MCF 10A (cell line): ENCODE measurements at places on chromosomes 5 and 9.

DNA sequence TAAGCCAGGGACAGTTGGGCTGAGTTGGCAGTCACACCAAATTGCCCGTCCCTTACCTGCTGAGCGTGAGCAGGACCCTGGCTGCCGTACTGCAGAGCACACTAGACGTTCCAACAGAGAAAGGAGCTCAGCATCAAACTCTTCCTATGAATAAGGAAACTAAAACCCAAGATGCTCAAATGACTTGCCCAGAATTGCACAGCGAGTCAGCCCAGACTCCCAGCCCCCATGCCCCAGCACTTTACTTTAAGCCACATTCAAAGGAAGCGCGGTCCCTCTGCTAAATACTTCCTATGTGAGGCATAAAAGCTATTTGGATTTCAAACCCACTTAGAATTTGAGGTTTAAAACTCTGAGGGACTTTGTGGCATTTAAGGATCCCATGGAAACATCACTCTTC lies 23.9 kb downstream of the PAX5 start:
- no peak overlapping the region for H3K27ac ChIP-seq
- H3K4me3 ChIP-seq, result no peak overlapping the region
- DNase-seq, result no peak
- no peaks in the 10 kb centered on the region for H3K36me3 ChIP-seq

GRCh38 chr5:178113141-178113787 lies at the start of gene N4BP3:
Gene N4BP3 (plus strand): TSS chr5:178113532. CDS start chr5:178119584, 6,052 bp downstream.
- H3K4me3 ChIP-seq, result peak within 1 kb of the TSS; percentile 74
- H3K27ac ChIP-seq, result peak within 1 kb of the TSS; percentile 29
- DNase-seq, result peak; percentile 57

DNA sequence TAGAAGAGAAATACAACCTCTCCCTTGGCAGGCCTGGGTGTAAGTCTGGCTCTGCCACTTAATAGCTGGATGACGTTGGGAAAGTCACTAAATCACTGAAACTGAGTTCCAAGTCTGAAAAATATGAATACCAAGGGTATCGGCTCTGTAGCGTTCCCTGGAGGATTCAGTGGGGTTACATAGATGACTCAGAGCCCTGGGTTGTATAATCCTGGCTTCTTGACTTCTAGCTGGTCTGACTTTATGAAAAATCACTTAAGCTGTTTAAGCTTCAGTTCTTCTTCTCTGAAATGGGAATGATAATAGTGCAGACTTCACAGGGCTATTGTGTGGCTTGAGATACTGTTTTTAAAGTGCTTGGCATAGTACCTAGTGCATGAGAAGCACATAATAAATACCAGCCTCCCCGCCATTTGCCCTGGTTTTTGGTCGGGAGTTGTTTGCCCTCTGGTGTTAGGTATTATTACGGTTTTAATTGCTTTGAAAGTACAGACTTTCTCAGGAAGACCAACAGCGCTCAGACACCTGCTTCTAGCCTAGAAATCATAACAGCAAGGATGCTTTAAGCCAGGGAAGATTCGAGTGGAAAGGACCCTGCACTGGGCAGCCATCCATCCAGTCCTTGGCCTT lies 43.0 kb downstream of the CYFIP2 start:
- peaks cover 15% of the 10 kb centered on the region for H3K36me3 ChIP-seq
- peak; percentile 21 for DNase-seq
- H3K27me3 ChIP-seq, result no peaks in the 10 kb centered on the region
- no peaks in the 10 kb centered on the region for H3K4me1 ChIP-seq

DNA sequence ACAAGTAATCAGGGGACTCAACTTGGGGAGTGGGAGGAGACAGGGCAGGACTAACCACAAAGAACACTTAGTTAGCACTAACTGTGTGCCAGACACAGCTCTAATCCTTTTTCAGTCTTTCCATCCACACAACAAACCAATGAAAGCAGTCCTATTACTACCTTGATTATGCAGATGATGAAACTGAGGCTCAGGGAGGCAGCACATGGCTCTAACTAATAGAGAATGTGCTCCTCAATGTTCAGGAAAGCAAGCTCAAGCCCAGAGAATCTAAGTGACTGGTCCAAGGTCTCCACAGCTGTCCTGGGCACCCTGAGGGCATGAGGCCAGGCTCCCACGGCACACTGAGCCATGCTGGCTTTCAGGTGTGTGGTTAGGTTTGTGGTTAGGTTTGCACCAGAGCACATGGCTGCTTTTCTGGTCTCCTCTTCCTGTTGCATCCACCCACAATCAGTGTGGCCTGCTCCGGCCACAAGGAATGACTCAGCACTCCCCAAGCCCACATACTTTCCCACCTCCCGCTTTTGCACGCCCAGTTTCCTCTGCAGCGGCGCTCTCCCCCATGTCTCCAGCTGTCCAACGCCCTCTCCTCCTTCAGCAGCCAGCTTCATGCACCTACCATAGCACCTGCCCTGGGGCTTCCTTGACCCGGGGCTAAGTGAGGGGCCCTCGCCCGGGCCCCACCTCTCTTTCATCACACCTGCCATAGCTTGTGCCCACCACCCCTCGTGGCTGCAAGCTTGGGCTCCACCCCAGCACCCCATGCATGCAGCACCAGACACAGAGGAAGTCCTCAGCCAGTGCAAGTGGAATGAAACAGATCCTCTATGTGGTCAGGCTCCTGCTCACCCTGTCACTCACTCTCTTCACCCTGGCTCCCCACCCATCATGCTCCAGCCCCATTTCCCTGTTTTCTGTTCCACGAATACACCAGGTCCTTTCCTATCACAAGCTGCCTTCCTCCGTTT lies 133.1 kb downstream of the GABBR2 start:
- peaks cover 18% of the 10 kb centered on the region for H3K4me1 ChIP-seq
- no peaks in the 10 kb centered on the region for H3K36me3 ChIP-seq
- peaks cover 58% of the 10 kb centered on the region for H3K27me3 ChIP-seq
- DNase-seq, result peak; percentile 87
- H3K4me3 ChIP-seq, result no peak overlapping the region

DNA sequence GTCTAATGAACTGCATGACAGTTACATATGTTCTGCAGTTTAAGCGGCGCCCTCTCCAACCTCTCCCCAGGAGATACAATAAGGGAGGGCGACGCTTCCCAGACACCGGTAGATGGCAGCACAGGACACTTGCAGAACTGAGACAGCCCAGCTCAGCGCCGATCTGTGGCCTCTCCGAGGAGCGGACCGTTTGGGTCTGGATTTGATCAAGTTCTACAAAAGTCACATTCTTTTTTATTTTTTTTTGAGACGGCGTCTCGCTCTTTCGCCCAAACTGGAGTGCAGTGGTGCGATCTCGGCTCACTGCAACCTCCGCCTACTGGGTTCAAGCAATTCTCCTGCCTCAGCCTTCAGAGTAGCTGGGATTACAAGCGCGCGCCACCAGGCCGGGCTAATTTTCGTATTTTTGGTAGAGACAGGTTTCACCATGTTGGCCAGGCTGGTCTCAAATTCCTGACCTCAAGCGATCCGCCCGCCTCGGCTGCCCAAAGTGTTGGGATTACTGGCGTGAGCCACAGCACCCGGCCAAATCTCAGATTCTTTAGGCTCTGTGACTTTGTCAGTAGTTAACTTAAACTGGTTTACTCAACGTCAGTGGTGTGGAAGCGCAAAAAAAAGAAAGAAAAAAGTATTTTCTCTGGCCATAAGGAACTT lies 1.4 kb upstream of the ATOSB start:
- peak overlapping the region; percentile 88 for H3K4me3 ChIP-seq
- no peak overlapping the region for H3K27ac ChIP-seq
- H3K4me1 ChIP-seq, result peaks cover 31% of the 10 kb centered on the region
- H3K36me3 ChIP-seq, result peaks cover 5% of the 10 kb centered on the region

- H3K27me3 ChIP-seq, result no peaks in the 10 kb centered on the region
- no peak for DNase-seq
- no peaks in the 10 kb centered on the region for H3K4me1 ChIP-seq
- H3K36me3 ChIP-seq, result no peaks in the 10 kb centered on the region
- no peak overlapping the region for H3K27ac ChIP-seq
- H3K4me3 ChIP-seq, result no peak overlapping the region
These were observed 70.4 kb downstream of the MVB12B start for GRCh38 chr9:126397056-126397455.

GRCh38 chr5:169785771-169786618 lies 148.9 kb downstream of the DOCK2 start:
- peak overlapping the region; percentile 3 for H3K27ac ChIP-seq
- no peak overlapping the region for H3K4me3 ChIP-seq
- peaks cover 29% of the 10 kb centered on the region for H3K4me1 ChIP-seq
- H3K27me3 ChIP-seq, result no peaks in the 10 kb centered on the region
- no peaks in the 10 kb centered on the region for H3K36me3 ChIP-seq

GRCh38 chr5:94903726-94904125 lies 285.3 kb downstream of the SLF1 start:
- no peaks in the 10 kb centered on the region for H3K27me3 ChIP-seq
- H3K4me3 ChIP-seq, result no peak overlapping the region
- H3K4me1 ChIP-seq, result peaks cover 25% of the 10 kb centered on the region
- no peaks in the 10 kb centered on the region for H3K36me3 ChIP-seq
- no peak overlapping the region for H3K27ac ChIP-seq
- no peak for DNase-seq

DNA sequence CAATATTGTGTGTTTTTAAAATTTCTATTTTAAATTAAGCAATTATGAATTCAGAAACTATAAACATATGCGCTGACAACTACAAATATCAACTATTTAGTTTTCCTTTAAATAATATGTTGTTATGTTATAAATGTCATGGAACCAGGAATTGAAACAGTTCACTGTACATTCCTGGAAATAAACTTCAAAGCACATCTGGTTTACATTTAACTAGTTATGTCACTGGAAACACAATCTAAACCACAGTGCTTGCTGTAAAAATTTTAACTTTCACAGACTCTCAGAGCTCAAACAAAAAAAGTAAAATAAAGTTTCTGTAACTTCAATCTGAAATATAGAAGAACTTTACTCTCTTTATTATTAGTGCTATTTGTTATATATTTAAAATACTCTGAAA lies 179.2 kb downstream of the FBN2 start:
- DNase-seq, result no peak
- no peaks in the 10 kb centered on the region for H3K27me3 ChIP-seq
- H3K4me3 ChIP-seq, result no peak overlapping the region
- no peak overlapping the region for H3K27ac ChIP-seq
- H3K36me3 ChIP-seq, result peaks cover 31% of the 10 kb centered on the region
- no peaks in the 10 kb centered on the region for H3K4me1 ChIP-seq

DNA sequence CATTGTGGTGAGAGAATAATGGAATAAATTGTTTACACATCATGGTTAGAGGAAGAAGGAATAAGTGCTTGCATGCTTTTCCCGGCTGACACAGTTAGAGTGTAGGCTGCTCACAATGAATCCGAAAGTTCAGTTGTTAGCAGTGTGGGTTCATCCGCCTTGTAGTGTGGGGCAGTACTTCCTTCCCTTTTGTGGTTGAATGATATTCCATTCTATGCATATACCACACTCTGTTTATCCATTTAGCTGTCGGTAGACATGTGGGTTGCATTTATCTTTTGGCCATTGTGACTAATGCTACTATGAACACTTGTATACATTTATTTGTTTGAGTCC lies 84.0 kb downstream of the COL5A1 start:
- H3K4me3 ChIP-seq, result no peak overlapping the region
- H3K27me3 ChIP-seq, result peaks cover 28% of the 10 kb centered on the region
- H3K27ac ChIP-seq, result no peak overlapping the region
- no peak for DNase-seq

DNA sequence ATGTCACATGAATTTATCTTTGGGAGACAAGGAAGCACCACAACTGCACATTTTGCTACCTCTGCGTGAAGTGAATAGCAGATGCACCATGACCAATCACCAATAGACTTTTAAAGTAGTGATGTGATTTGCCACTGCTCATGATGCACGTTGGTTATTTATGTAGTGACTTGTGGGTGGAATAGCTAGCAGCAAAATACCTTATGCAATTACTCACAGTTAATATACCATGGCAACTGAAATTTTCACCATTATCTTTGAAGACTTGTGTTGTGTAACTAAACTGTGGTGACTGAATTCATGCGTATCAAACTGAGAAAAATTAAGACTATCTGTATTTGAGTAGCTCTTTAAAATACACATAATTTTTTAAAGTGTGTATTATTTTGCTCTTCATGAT lies 46.2 kb upstream of the TUSC1 start:
- no peaks in the 10 kb centered on the region for H3K36me3 ChIP-seq
- no peak overlapping the region for H3K27ac ChIP-seq
- no peaks in the 10 kb centered on the region for H3K27me3 ChIP-seq
- H3K4me3 ChIP-seq, result no peak overlapping the region

- H3K27me3 ChIP-seq, result peaks cover 55% of the 10 kb centered on the region
- H3K4me1 ChIP-seq, result no peaks in the 10 kb centered on the region
- no peak for DNase-seq
- no peak overlapping the region for H3K4me3 ChIP-seq
- H3K27ac ChIP-seq, result no peak overlapping the region
- H3K36me3 ChIP-seq, result no peaks in the 10 kb centered on the region
These were observed 82.9 kb upstream of the ALDH1B1 start for GRCh38 chr9:38309324-38310195.

- H3K27ac ChIP-seq, result no peak overlapping the region
- peaks cover 19% of the 10 kb centered on the region for H3K27me3 ChIP-seq
- peak overlapping the region; percentile 36 for H3K4me3 ChIP-seq
- peak; percentile 88 for DNase-seq
These were observed 57.3 kb downstream of the GADD45G start for GRCh38 chr9:89661956-89662717.

DNA sequence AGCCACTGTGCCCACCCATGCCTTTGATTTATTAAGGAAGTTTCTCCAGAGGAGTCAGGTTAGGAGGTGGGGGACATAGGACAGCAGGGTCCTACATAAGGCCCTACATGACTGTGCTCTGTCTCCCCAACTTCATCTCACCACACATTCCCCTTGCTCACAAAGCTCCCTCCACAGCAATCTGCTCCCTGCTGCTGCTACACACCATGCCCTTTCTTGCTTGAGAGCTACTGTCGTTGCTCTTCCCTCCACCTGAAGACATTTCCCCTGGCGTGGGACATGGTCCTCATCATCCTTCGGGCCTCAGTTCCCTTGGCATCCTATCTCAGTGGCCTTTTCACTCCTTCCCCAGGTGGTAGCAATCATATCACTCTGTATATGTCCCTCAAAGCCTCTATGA lies 75.9 kb upstream of the DAPK1 start:
- H3K4me1 ChIP-seq, result no peaks in the 10 kb centered on the region
- H3K27ac ChIP-seq, result no peak overlapping the region
- no peaks in the 10 kb centered on the region for H3K36me3 ChIP-seq
- no peak for DNase-seq
- H3K4me3 ChIP-seq, result no peak overlapping the region

GRCh38 chr5:36599986-36600779 lies 6.2 kb upstream of the SLC1A3 start:
- H3K4me1 ChIP-seq, result no peaks in the 10 kb centered on the region
- DNase-seq, result peak; percentile 61
- H3K27ac ChIP-seq, result no peak overlapping the region
- H3K4me3 ChIP-seq, result no peak overlapping the region
- no peaks in the 10 kb centered on the region for H3K36me3 ChIP-seq

GRCh38 chr9:77708064-77708815 lies 60.1 kb upstream of the GNA14 start:
- peaks cover 35% of the 10 kb centered on the region for H3K4me1 ChIP-seq
- peak overlapping the region; percentile 60 for H3K27ac ChIP-seq
- DNase-seq, result no peak
- H3K4me3 ChIP-seq, result no peak overlapping the region
- no peaks in the 10 kb centered on the region for H3K27me3 ChIP-seq
- peaks cover 6% of the 10 kb centered on the region for H3K36me3 ChIP-seq
